Jurkat, Clone E6-1 (cell line): ENCODE measurements at places on chromosomes 4 and X.

- DNase-seq: no peak
Measured at GRCh38 chrX:116379854-116380253, 56.6 kb upstream of the SLC6A14 start.

- DNase-seq: no peak
Measured at GRCh38 chr4:38495446-38495845, 168.6 kb upstream of the KLF3 start.

GRCh38 chr4:57287687-57288604, 177.8 kb upstream of the IGFBP7 start:
- no peak for DNase-seq

DNA sequence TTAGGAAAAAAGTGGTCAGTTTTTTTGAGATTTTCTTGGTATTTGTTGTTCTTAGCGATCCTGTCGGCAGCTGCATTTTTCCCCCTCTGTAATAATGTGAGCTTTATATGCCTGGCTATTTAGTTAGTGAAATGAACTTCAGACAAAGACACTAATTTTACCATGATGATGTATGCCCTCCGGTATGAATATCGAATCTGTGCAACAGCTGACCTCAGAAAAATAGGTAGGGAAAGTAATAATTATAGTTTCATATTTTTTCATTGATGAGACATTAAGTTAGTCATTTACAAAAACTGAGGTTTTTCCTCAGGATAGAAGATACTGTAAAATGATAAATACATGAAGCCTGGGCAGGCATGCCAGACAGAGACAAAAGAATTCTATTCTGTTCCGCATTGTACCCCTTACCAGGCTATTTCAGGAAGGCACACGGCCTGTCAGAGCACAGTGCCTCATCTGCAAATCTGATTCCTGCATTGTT, 155.8 kb downstream of the SHROOM3 start:
- DNase-seq: no peak

DNA sequence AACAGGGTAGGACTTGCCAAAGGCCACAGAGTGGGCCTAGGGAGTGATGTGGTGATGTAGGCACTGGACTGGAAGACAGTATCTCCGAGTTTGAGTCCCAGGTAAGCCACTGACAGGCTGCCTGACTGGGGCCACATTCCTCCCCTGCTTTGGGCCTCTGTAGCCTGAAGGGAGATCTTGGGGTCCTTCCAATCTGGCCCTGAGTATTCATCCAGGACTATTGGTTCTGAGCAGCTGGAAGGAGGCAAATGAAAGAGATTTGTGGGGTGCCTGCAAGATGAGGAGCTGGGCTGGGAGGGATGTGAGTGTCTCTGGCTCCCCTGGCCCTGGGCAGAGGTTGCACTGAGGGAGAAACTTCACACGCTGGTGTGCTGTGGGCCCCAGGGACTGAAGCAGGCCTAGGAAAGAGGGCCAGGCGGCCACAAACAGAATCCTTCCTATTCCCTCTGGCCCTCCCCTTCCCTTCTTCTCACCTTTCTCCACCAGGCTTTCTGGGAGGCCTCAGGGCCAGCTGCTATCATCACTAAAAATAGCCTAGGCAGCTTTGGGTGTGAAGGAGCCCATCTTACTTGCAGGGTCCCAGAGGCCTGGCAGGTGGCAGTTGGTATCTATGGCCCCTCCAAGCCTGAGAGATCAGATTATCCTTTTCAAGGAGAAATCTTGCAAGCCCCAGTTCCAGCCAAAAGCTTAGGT, 70.1 kb downstream of the PJA1 start:
- no peak for DNase-seq

DNA sequence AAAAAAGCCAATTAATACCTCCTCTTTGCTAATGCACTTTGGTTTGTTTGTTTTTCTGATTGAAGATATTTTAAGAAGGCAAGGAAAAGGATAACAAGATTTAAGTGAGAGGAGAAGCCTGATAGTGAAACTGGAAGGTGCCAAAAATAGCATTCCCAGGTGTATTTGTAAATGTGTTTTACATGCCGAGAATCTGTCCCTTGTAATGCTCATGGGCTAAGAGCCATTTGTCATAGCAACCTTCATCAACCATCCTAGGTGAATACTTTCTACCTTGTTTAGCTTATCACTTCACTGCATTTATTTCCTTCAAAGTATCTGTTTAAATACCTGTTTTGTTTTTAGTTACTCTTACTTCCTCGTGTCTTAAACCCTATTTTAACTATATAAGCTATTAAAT, 127.8 kb downstream of the KCTD8 start:
- DNase-seq: no peak

DNA sequence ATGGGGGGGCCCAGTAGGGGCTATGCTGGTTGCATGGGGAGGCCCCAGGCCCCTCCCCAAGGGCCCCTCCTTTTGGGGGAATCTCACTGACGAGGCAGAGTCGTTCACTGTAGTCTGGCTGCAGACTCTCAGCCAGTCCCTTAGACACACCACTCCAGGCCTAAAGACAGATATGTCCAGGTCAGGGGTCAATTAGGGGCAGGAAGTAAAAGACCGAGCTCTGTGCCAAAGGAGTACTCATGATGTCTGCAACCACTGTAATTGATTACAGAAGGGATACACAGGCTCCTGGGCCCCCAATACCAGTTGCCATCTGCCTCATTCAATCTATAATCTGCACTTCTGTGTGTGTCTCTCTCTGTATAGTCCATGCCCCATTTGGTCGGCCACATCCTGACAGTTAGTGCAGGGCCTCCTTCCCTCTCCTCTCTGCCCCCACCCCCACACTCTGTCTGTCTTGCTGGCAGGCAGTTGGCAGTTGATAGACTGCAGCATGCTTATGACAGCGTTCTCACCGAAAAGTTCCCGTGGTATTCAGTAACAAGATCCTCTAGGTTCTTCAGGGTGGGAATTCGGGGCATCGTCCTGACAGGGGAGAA, 1.3 kb upstream of the CXorf65 start:
- DNase-seq: peak; percentile 81

- no peak for DNase-seq
Measured at GRCh38 chrX:129721870-129722269, 16.9 kb upstream of the XPNPEP2 start.

GRCh38 chrX:78708262-78708661, 39.3 kb upstream of the LPAR4 start:
- DNase-seq: peak; percentile 14

- no peak for DNase-seq
Measured at GRCh38 chr4:69377562-69377961, 97.3 kb downstream of the UGT2B28 start.

- DNase-seq: no peak
Measured at GRCh38 chr4:82561786-82562563, at the start of gene TMEM150C. Gene TMEM150C (minus strand): TSS chr4:82561988. CDS start chr4:82504657, 57,331 bp downstream.

GRCh38 chrX:31245714-31246113, 173.9 kb upstream of the FTHL17 start:
- no peak for DNase-seq

GRCh38 chrX:68723491-68724155, 76.2 kb downstream of the STARD8 start:
- DNase-seq: no peak

- no peak for DNase-seq
Measured at GRCh38 chrX:46279214-46279924, 265.9 kb downstream of the ZNF674 start.

DNA sequence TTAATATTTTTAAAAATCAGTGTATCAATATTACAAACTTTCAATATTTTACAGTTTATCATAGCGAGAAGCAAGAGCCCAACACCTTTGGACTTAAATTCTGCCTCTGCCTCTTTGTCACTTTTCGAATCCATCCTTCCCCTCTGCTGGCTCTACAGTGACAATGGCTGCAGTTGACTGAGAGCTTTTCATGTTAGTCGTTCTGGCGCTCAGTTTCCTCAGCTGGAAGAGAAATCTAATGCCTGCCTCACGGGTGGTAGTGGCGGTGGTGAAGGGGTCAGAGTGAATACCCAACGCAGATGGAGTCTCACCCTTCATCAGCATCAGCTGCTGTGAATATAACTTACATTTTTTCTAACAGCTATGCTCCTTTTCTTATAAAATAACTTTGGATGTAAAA, 144.8 kb downstream of the NWD2 start:
- DNase-seq: no peak
